CD4-positive, alpha-beta T cell treated with Interleukin-17A for 4 hours (primary cell): ENCODE measurements at places on chromosomes 7 and 10.

DNA sequence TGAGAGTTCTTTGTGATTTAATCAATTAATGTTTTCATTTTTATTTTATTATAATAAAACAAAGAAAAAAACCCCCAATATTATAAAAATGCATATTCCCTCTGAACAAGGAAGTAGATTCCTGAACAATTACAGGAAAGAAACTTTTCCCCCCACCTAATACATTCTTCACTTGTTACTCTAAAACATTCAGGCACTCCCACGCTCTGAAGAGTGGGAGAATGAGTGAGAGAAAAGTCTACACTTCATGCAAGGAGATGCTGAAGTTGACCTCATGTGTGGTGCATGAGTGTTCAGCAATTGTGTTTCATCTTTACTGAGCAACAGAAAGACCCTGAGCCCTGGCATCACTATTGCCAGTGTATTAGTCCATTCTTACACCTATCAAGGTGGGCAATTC, 244.2 kb upstream of the IGFBP3 start:
- no peak for DNase-seq

DNA sequence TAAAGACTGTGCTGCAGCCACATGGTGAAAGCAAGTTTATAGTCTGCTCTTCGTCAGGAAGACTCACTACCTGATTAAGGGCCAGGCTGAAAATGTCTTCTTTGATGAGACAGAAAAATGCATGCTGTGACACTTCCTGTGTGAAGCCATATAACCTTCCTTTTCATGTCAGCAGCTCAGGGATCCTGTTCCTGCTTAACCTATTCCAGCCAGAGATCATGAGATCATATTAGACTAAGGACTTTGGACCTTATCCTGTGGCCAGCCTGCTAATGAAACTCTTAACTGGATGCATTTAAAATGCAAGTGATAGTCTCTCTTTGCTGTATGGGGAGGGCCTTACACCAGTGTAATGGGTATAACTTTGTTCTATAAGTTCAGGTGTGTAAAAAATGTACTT, 165.2 kb downstream of the PTEN start:
- DNase-seq = peak; percentile 7

GRCh38 chr7:76050545-76050944, 2.6 kb downstream of the MDH2 start:
- no peak for DNase-seq

GRCh38 chr10:104256335-104256961, 1.8 kb downstream of the GSTO1 start:
- no peak for DNase-seq

DNA sequence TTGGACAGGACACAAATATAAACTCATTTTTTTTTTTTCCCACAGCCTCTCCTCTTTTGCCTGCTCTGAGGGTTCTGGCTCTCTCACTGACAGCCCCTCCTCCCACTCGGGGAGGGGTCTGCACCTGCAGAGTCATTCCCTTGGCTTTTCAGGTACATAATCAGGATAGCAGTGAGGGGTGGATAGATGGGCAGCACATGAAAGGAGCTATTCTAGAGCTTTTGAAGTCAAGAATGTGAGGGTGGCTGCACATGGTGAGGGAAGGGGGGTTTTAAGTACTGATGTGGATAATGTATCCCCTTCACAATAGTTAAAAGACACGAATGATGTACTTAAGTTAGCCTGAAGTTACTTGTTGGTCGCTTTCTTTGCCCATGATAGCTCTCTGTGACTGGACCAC, 76.2 kb downstream of the CFAP58 start:
- DNase-seq = no peak

- no peak for DNase-seq
Measured at GRCh38 chr7:141244435-141244834, 170.6 kb downstream of the TMEM178B start.
